ENCODE measurements at places on chromosomes 5 and 9. TPM values are rescaled to one million over a fixed set of nuclear protein-coding genes. Genes with fewer than 3 reads are reported as not detected.

Gene MCTP1
- total RNA-seq: 171 TPM

Gene NEUROG1
- not detected for total RNA-seq

Gene TCF7
- total RNA-seq: 0.29 TPM

Gene FOXD1
- total RNA-seq: under 0.01 TPM

Gene RNF180
- 13.1 TPM for total RNA-seq

Gene FBXW11
- total RNA-seq: 75.8 TPM

Gene PTGER4
- 83.0 TPM for total RNA-seq

Gene MRPL22
- 15.0 TPM for total RNA-seq

Gene CCL27
- total RNA-seq: not detected

Gene ST8SIA4
- 7.2 TPM for total RNA-seq

Gene UNC13B
- 42.1 TPM for total RNA-seq

Gene DDX4
- not detected for total RNA-seq

Gene GLDC
- total RNA-seq: 6.9 TPM

Gene NUDT12
- total RNA-seq: 3.6 TPM

Gene NTRK2
- 0.10 TPM for total RNA-seq

Gene MAST4
- 83.3 TPM for total RNA-seq

Gene BAAT
- not detected for total RNA-seq

Gene PCDHGA8
- total RNA-seq: 2.9 TPM

Gene NR6A1
- total RNA-seq: 1.1 TPM
